ENCODE measurements at places on chromosomes 3 and 15.

DNA sequence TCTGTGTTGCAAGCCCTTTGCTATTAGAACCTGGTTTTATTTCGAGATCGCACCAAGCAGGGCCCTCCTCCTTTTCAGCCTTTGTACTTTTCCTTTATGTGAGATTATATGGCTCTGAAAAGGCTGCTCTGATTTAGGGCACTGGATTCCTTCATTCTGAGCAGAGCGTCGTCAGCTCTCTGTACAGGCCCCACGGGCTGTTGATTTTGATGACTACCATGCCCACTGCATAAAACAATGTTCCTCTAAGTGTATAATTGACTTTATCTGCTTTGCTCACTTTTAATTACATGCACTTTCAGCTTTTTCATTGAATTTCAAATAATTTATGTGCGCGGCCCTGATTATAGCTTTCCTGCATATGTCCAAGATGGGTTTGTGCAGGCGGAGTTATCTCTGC, 4.4 kb upstream of the PSMD6 start:
- DNase-seq = no peak

- DNase-seq = no peak
Observed at GRCh38 chr3:41716471-41716870, 245.4 kb downstream of the ULK4 start.

DNA sequence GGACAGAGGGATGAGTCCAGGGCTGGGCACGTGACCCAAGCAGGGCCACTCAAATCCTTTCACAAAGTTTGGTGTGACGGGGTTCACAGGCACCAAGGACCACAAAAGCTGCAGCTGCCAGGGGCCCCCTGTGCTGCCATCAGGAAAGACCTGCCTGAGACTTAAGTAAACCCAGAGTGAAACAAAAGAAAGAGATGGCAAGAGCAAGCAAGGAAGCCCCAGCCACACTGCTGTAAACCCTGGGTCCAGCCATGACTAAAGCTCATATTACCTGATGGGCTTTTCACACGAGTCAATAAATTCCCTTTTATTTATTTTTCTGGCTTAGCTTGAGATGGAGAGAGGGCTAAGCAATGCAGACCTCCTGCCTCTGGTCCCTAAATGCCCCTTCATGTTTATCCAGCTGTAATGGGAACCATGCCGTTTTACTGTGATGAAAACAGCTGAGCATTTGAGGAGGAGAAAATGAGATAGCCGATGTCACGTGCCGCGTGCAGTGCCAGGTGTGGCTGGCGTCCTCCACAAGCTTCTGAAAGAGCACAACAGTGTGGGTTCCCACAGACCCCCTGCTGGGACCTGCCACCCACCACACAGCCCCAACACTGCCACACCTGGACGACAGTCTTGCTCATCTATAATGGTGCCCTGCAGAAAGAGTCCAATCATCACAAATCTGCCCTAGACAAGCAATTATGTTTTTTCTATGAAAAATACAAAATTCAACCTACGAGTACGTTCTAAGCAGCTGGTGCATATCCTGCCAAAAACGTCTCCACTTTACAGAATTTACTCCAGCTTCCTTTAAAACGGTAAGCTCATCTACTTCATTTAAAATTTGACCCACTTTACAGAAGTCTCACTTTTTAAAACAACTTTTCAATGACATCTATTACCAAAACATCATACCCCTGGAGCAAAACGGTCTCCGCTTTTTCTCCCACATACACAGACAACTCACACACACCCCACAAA, 34.2 kb downstream of the ADAMTS17 start:
- DNase-seq = no peak

DNA sequence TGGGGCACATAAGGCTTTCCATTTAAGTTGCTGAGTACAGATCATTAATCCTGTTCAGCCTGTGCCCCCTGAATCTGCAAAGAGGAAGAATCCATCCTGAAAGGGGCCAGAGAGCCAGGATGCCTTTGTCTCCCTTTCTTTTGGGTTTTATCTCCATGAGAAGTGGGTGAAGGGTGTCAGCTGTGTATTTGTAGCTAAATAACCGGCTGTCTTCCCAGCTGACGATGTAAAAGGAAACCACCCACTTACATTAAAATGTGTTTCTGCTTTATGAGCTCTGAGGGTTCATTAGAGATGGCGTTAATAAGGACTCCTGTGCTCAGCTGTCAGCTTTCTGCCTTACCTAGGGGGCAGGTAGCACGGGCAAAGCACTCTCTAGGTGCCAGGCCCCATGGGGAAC, 83.4 kb downstream of the SLCO3A1 start:
- no peak for DNase-seq

DNA sequence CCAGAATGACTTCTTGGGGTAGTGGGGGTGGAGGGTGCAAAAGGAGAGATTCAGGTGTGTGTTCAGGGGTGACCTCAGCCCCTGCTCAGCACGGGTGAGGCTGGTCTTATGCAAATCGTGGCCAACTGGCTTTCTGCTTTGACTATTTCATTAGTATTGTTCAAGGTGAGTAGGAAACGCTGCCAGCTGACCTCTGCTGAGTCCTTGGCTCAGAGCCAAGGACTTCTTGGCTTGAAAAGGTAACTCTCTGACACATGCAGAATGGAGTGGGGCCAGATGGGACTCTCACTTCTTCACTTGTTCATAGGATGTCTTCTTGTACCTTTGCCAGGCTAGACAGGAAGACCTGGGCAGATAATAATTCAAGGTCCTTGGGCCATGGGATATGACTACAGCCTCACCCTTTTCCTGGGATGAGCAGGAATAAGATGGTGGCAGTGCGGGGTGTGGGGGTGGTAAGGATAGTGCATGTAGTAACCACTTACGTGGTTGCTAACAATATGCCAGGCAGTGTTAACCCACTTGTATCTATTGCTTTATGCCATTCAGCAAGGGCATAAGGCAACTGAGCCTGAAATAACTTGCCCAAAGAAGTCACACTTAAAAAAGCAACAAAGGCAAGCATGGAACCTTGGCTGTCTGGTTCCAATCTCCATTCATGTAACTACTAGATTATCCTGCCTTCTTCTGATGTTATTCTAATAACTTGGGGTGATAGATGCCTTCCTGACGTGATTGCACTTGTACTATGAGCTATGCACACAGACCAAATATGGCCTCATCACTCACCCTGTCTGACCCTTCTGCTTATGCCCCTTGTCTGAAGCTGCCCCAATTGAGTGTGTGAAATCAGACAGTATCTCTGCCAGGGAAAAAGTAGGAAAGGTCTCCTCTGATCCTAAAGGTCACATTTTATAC, 193.1 kb downstream of the NR1D2 start:
- no peak for DNase-seq

- peak; percentile 33 for DNase-seq
Observed at GRCh38 chr3:129184396-129184657, 631 bp upstream of the CNBP start.

DNA sequence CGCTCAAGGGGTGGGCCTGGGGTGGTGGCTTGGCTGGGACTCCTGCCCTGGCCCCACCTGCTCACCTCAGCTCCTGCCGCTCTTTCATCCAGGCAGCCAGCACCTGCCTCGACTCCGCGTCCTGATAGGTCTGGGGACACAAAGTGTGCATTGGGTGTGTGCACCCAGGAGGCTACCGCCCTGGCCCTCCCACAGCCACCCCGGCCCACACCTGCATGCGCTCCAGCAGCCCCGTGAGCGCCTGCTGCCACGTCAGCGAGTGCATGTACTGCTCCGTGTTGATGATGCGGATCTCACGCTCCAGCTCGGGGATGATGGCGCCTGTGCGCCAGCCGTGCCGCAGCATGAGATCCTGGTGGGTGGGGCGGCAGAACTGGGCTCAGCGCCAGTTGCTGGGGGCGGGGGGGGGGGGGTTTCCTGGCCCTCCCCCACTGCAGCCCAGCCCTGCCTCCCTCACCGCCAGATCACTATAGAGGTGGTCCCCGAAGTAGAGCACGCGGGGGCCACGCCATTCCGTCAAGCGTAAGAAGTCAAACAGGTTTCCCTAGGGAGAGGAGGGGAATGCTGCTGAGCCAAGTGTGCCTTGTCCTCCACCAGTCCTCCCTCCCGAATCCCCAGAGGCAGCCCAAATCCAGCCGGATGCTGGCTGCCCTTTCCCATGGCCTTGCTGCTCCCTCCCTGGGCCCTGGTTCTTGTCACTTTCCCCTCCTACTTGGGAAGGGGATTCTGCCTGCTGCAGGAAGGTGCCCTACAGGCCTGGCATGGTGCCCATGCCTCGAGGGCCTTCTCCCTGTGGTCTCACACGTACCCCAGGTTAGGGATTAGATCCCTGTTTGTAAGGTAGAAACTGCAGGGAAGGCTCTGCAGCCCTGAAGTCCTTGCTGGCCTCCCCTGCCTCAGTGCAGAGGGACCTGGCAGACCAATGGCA, 8.6 kb downstream of the NT5DC2 start:
- DNase-seq = no peak

DNA sequence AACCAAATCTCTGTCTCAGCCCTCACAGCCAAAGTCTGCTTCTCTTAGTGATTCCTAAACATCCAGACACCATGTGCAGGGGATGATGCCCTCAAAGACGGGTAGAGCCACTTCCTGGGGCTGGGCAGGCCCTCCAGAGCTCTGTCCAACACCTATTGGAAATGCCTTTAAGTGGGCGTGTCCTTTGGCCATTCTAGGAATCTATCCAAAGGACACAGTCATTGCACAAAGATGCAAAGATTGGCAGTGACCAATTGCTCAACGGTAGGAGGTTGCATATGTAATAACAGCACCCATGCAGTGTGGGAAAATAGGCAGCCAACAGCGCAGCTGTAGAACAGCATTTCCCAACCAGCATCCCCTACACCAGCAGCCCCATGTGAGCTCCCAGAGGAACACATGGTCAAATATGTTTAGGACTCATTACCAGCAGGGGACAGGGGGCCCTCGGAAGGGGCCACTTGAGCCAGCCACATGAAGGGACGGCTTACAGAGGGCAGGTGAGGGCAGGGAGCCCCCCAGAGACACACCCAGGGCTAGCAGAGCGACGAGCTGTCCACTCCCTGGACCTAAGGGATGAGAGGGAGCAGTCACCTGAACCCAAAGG, 142.8 kb upstream of the IQSEC1 start:
- peak; percentile 57 for DNase-seq

GRCh38 chr3:172259726-172260248, 188.5 kb downstream of the GHSR start:
- DNase-seq = no peak

DNA sequence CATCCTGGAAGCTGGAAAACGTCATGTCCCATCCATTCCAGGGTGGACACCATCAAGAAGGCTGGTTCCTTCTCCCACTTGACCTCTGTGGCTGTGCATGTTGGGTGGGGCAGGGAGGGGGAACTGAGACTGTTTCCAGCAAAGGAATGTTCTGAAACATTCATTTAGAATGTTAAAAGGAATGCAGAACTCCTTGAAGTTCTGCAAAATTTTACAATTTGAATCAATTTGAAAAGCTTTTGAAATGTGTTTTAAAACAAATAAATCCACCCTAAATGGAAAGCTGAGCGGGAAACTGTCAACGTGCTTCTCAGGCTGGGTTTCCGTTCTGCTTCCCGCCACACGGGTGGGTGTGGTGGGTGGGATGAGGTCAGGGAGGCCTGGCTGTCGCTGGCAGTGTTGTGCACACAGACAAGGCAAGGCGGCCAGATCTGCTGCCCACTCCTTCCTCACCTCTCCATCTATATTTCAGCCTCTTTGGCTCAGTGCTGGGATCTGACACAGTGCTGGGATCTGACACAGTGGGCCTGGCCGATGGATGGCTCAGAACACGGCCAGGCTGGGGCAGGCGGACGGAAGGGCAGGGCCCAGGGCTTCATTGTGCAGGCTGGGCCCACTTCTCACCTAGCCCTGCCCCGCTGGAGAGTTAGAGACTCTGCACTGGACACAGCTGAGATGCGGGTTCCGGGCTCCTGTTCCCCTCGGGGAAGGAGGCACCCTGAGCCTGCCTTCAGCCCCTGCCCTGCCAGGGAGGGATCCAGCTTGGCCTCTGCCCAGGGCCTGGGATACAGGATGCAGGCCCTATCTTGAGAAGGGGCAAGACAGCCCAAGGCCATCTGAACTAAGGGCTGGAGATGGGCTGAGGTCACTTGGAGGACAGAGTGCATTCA, 110.4 kb downstream of the TMEM266 start:
- no peak for DNase-seq

DNA sequence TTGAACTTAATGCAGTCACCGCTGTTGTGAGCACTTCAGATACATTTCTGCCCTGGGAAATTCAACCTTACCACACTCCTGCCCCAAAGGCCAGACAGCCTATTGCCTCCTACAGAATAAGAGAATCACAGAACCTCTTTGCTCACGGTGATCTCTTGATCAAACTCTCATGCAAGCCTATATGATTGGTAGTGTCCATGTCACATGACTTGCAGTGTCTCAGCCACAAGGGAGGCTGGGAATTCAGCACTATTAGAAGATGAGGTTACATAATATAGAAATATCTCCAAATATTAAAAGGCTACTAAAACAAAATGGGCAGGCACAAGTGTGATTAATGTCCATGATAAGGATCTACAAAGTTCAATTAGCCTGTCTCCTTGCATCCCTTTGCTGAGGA, 3.8 kb upstream of the PCOLCE2 start:
- DNase-seq = no peak

DNA sequence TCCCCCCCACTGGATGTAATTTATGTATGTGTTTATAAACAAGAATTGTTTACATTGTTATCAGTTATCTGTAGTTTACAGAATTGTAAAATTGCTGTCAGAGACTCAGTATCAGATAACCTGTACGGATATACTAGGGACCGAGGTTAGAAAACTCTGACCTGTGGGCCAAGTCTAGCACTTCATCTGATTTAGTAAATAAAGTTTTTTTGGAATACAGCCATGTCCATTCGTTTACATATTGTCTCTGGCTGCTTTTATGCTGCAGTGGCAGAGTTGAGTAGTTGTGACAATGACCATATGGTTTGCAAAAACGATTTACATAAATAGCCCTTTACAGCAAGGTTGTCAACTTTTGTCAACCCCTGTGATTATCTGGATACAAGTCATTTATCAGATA, 52.6 kb downstream of the LRRC28 start:
- DNase-seq = no peak

DNA sequence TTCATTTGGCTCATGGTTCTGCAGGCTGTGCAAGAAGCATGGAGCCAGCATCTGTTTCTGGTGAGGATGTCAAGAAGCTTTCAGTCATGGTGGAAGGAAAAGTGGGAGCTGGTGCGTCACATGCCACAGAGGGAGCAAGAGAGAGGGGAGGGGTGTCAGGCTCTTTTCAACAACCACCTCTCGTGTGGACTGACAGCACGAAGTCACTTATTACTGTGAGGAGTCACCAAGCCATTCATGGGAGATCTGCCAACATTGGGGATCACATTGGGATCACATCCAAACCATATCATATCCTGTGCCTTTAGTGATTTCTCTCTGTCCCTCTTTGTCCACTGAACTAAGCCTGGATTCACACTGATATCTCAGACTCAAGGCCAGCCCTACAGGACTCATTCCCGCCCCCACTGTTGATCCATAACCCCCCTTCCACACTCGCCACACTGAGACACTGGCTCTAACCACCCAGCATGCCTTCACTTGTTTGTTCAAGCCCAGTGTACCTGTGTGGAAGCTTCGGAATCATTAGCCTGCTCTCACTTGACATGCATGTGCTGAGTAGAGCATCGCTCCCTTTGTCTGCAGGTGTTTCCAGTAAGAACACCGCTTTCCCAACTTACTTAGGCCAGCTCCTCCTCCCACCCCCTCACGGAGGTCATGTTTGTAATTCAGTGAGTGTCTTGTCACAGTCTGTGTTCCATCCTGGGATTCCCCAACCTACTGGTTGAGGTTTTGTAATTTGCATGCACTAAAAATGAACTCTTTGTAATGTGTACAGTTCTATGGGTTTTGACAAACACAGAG, 132.2 kb downstream of the KLF13 start:
- DNase-seq = no peak
